A549 (cell line): ENCODE measurements at places on chromosomes 11 and 22.

GRCh38 chr11:73989156-73989555 is 6.5 kb upstream of the UCP2 start:
- DNase-seq: no peak

GRCh38 chr11:132208477-132209055 is 838.2 kb downstream of the NTM start:
- no peak for DNase-seq

GRCh38 chr11:24324211-24324610 is 172.6 kb upstream of the LUZP2 start:
- DNase-seq: no peak

DNA sequence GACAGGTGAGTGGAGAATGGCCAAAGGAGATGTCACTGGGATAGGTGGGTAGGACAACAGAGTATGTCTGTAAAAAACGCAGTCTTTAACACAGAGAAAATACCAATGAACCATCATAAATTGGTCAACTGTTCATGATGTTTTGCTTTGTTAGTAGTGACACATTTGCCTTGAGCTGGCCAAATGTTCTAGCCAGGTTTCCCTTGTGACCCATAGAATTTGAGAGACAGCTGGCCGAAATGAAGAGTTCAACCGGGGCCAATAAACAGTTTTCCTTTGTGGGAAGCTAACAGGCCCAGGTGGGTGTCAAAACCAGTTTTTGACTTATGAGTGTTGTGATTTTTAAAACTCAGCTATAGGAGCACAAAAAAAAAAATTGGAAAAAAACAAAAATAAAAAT is 116.6 kb upstream of the BID start:
- no peak for DNase-seq

- no peak for DNase-seq
Observed at GRCh38 chr22:39985383-39986035, 9.2 kb upstream of the FAM83F start.

- DNase-seq: no peak
Observed at GRCh38 chr11:70577948-70578347, 179.6 kb downstream of the CTTN start.

DNA sequence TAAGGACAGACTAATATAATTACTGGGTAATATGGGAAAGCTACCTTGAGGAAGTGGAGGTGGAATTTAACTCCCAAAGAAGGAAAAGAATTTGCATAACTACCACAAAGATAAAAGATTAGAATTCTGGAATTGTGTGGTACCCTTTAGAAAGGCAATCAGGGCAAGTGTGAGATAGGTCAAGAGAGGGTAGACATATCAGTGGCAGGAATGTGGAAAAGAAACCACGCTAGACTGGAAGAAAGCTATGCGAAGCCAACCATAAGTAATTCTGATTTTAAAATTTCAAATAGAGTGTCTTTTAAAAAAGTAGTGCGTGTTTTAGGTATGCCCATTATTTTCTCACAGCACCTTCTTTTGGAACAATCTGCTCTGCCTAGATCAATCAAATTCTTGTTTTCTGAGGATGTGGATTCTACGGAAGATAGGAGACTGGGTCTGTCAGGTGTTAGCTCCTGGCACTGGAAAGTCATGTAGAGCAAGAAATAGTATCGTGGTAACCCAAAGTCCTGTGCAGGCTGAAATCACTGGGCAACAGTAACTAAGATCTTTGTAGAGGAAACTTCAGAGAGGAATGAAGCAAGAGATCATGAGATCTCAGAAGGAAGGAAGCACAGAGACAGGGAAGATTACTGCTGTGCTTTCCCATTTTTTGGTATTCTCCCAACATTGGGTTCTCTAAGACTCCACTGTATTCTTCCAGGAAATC is 111.3 kb upstream of the MTMR2 start:
- no peak for DNase-seq

DNA sequence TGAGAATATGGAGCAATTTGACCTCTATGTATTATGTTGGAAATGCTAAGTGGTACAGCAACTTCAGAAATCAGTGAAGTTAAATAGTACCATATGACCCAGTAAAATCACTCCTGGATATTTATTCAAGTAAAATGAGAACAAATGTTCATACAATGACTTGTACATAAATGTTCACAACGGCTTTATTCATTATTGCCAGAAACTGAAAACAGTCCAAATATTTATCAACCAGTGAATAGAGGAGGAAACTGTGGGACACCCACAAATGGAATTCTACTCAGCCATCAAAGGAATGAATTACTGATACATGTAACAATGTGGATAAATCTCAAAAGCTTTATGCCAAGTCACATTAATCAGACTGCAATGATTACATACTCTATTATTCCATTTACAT is 416.3 kb downstream of the AASDHPPT start:
- DNase-seq: no peak

DNA sequence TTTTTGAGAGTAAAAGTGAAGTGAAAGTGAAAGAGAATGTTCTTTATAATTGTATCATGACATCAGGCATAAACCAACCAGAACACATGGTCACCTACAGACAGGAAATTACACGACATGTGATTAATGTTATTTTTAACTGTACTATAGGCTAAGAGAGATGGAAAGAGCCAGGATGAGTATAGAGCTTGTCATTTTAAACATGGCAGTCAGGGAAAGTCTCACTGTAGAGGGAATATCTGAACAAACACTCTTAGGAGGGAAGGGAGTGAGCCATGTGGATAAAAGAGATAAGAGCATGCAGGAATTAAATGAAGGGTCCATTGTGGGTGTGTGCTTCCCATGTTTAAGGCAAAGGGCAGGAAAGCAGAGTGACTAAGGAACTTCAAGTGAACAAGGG is 599.1 kb upstream of the FAT3 start:
- DNase-seq: no peak

DNA sequence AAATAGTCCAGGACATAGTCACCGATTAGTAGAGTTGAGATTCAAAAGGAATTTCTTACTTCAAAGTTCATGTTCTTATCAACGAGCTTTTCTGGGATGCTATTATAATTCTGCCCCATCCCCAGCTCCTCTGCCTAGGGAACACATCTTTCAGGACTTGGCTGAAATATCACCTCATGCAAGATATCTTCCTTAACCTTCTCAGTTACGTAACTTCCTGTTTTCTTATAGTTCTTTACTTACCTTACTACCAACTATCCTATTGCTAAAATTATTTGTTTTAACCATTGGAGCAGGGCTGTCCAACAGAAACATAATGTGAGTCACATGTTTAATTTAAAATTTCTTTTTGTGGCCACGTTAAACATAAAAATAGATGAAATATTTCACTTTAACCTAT is 2.3 kb downstream of the NARS2 start:
- no peak for DNase-seq

DNA sequence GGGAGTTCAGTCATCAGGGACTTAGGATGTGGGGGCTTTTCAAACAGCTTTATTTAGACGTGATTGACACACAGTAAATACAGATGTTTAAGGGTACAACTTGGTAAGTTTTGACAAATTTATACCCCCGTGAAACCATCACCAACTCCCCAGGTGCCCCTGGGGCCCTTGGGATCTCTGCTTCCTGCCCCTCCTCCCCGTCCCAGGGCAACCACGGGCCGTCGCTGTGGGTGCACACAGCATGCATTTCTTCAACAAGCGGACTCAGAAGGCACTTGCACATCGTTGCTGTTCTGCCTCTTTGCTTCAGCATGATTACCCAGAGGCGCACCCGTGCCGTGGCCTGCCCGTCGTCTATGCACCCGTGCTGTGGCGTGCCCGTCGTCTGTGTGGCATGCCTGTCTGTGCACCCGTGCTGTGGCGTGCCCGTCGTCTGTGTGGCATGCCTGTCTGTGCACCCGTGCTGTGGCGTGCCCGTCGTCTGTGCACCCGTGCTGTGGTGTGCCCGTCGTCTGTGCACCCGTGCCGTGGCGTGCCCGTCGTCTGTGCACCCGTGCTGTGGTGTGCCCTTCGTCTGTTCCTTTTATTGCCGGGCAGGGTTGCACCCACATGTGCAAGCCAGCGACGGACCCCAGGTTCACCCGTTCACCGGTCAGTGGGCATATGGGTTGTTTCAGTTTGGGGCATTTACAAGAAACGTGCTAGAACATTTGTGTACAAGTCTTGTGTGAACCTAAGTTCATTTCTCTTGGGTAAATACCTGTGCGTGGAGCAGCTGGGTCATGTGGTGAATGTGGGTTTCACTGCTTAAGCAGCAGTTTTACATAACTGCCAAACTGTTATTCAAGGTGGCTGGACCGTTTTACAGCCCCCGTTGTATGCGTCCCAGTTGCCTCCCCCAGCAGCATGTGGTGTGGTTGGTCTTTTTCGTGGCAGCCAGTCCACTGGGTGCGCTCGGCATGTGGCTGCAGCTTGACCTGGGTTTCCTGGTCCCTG is 8.3 kb downstream of the CD81 start:
- DNase-seq: no peak

DNA sequence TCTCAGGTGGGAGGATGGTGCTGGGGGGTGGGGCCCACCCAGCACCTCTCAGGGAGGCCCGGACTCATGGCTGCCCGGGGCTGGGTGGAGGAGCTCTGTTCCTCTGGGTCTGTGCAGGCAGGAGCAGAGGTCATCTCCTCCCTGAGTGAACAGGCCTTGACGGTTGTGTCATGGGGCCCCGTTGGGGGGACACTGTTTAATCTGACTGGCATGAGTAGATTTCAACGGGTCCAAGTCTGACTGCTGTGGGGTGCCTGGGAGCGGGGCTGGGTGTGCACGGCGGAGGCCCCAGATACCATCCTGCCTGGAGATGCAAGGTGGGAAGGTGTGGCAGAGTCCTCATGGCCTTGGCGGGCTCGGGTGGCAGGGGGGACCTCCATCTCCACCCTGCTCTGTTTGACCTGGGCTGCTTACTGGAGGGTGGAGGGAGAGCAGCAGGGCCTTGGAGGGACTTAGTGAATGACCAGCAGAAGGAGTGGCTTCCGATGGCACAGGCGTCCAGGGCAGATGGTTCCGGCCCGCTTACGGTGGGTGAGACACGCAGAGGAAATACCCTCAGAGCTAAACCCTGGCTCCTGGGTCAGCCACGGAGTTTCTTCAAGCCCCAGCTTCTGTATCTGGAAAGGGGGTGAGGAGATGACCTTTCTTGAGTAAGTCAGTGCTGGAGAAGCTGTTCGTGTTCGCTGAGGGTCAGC is 48.7 kb downstream of the SMIM38 start:
- DNase-seq: no peak

- no peak for DNase-seq
Observed at GRCh38 chr11:30505603-30506002, 80.5 kb downstream of the MPPED2 start.

- DNase-seq: no peak
Observed at GRCh38 chr11:20011307-20011951, 148.8 kb downstream of the DBX1 start.

DNA sequence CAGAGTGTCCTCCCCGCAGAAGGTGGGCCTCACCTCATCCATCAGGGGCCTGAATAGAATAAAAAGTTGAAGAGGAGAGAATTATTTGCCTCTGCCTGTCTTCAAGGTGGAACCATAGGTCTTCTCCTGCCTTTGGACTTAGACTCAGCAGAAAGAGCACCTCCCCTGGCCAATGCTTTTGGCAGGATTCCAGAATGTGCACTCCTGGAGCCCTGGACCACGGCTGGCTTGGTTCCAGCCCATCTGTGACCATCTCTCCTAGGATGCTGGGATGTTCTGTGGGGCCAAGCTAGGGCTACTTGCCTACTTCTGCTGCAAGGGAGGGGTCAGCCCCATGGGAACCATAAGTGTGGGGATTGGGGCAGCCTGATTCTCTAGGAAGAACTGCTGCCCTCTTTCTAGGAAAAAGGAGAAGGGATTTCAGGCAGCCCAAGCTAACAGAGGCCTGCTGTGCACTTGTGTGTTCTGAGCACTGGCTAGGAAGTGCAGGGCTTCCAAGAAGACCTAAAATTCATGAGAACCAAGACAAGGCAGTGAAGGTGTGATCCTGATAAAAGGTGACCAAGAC is 32.2 kb upstream of the SHANK2 start:
- no peak for DNase-seq

GRCh38 chr11:68048681-68049508 is 10.1 kb downstream of the TCIRG1 start:
- no peak for DNase-seq

- no peak for DNase-seq
Observed at GRCh38 chr11:66313321-66314185, 3.3 kb downstream of the CD248 start.

DNA sequence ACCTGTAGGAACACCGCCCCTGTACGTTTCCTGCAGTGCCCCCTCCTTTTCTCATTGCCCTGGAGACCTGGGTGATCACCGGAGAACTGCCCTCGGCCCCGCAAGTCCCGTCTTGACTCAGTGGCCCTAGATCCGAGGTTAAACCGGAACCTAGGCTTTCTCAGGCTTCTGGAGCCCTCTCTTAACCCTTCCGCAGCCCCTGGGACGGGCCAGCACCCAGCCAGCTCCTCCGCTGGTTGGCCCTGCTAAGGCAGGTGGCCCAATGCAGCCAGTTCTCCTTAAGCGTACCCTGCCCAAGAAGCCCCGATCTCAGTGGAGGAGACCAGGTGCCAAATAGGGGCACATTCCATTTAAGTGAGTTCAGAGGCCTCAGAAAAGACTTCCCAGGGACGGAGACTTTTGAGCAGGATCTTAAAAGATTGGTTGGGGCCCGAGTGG is 776 bp downstream of the NLRX1 start:
- DNase-seq: peak; percentile 58

GRCh38 chr11:68508425-68508824 is 47.9 kb downstream of the PPP6R3 start:
- no peak for DNase-seq

DNA sequence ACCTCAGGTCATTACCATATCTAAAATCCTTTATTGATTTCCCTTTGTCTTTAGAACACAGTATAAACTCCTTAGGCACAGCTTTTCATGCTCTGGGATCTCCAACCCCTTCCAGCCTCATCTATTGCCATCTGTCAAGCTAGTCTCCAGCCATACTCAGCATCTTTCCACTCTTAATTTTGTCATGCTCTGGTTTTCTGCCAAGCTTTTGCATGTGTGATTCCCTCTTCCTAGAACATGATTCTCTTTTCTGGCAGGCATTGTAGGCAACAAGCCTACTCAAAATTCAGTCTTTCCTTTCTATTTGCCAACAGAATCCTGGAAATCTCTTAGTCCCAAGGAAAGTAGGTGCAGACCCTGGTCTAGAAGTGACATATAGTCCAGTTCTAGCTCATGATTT is 35.5 kb upstream of the SLC6A5 start:
- no peak for DNase-seq

DNA sequence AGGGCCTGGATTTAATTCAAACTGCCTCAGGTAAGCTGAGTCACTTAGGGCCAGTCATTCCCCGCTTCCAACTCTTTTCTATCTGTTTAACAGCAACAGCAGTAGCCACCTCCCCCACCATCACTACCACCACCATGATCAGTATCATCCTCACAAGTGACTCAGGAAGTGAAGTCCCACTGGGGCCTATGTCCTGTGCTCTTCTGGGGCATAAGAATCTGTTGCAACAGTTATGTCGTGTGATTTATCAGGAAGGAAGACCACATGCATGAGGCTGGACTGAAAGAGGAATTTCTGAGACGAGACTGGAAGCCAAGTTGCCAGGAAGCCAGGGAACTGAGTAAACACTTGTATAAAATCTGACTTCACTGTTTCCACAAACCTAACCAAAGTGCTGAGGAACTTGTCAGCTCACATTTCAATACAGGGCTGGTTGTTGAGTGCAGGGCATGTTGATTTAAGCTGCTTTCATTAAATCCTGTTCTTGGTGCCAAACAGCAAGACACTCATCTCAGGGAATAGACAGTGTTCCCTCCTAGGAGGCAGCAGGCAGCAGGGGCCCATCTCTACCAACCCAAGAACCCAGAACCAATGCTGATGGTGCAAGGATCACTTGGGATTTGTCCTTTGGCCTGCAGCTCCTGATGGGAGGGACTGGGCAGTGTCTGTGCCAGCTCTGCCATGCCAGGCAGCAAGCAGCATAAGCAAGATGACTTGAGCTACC is 226.7 kb upstream of the NARS2 start:
- peak; percentile 43 for DNase-seq
